ENCODE measurements at places on chromosomes 11 and 22. TPM values are rescaled to one million over a fixed set of nuclear protein-coding genes. Genes with fewer than 3 reads are reported as not detected.
A peak's percentile ranks its signal among the peaks of the same experiment; 100 is the strongest.

The APOBEC3G gene
- 115 TPM for total RNA-seq

The OR6M1 gene
- not detected for total RNA-seq

DNA sequence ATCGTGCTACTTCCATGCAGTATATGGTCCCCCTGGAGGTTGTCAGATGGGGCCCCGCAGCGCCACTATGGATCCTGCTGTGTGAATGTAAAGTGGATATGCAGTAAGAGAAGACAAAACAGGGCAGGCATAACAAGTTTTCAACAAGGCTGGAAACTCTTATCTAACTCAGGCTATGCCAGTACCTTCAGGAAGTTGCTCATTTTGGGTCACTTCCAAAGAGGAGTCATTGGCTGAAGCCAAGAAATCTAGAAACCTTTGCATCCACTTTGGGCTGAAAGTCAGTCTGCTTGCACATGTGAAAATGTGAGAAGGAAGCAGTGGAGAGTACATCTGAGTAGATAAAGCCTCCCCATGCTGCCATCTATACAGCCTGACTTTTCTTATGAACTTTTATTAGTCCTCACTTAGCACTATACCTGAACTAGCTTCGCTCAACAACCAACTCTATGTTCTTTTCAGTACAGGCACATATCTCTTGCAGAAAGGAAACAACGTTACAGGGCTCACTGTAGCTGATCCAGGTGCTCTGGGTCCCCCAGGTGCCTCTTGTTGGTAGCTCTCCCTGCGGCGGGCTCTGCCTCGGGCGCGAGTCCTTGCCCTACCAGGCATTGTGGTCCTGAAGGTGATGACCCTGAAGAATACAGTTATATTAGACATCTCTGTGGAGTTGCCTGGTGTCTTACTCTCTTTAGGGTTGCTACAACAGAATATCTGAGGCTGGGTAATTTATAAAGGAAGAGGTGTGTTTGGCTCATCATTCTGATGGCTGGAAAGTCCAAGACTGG is 12.4 kb downstream of the PIWIL3 start:
- no peak for DNase-seq

DNA sequence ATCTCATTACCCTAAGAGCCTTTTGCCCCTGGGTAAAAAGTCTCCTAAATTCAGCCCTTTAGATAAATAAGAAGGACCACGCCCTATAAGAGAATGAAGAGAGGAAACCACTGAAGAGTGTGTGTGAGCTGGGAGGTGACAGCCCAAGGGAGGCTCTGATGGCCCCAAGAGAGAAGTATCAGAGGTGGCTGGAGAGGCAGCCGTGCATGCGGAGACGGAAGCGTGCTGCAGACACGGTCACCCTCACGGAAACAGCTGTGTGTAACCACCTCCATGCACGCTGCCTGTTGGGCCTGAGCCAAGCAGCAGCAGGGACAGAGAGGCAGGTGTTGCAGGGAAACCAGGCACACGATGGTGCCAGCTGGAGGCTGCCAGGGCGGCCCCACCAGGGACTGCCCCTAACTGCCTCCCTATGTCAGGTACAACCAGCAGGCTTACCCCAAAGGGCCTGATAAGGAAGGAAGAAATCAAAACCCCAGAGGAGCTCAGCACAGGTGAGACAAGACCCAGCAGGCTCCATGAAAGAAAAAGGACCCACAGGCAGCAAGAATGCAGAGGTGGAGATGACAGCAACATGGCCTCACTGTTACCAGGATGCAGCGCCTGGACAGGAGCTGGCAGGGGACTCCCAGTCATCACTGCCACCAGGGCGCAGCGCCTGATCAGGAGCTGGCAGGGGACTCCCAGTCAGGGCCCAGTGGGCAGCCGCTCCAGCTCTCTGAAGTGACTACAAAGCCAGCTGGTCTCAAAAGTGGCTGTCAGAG is 7.8 kb downstream of the LARGE2 start:
- peak; percentile 37 for DNase-seq

DNA sequence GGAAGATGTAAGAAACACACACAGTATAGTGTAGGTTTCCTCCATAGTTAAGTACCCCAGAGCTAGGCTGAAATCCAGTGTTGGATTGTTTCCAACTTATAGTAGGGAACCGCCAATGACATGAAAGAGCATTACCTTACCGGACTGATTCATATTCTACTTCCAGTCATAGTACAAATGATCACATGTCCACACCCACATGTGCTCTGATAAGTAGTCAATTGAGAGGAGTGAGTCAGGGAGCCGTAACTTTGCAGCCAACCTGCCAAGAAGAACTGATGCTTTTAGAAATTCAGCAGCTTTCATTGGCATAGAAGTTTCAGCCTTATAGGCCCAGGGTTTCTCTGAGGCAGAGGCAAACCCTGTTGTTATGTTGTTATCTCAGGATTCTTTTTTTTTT is 240.6 kb downstream of the ETS1 start:
- peak; percentile 64 for DNase-seq

- no peak for DNase-seq
Measured at GRCh38 chr11:44326615-44327475, 16.9 kb upstream of the ALX4 start.

DNA sequence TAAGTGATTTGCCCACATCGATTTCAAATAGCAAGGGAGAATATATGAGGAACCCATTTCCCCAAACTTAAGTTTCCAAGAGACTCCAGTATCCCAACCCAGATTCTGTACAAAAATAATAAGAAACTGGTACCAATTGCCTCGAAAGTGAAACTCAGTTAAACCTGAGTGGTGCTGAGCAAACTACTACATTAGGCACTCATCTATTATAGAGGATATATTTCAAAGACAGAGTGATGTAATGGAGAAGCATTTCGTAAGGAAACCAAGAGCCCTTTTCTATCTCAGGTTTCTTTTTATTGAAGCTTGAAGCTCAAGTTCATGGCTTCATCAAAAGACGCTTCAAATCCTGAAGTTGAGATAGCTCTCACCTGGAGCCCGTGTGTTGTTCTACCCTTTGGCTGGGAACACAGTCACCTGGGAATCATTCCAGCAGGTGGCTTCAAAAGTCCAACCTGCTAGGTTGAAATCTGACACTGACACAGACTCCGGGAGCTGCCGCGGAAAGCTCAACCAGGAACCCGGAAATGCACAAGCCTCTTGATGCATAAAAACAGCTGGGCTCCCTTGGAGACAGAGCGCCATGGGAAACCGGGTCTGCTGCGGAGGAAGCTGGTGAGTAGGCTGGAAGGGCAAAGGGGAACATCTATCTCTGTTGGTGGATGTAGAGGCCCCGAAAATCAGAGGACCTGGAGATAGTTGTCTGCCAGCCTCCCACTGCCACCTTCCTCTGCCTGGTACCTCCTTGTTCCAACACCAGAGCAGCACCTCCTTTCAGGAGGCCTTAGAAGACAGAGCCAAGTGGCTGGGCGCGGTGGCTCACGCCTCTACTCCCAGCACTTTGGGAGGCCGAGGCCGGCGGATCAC is at the start of gene C11orf52:
Gene C11orf52, plus strand, starts transcription at position 524 of the 867 bp plus-strand sequence. Its CDS starts 60 bp downstream, at position 584.
- DNase-seq: no peak

DNA sequence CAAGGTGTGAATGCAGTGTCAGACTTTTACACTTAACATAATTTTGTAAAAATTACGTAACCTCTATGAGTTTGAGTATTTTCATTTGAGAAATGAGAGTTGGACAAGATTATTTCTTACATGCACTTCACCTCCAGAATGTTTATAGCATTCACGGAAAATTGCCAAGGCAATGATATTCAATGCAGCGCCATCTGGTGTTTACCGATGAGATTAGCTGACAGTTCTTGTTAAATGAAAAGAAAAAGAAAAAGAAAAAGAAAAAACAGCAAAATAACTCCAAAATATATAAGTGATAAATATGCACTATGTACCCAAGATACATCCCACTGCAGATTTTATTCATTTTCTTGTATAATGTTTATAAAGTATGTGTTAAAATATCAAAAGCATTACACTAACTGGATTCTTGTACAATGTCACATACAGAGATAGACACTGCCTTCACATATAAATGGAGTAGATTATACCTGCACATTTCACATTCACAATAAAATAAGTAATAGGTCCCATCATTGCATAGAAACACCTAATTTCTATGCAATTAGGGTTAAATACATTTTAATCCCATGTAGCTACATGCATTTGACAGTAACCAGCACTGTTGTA is 976.3 kb upstream of the FAT3 start:
- peak; percentile 1 for DNase-seq

GRCh38 chr22:29738118-29738815 is 18.5 kb downstream of the CABP7 start:
- DNase-seq: no peak

DNA sequence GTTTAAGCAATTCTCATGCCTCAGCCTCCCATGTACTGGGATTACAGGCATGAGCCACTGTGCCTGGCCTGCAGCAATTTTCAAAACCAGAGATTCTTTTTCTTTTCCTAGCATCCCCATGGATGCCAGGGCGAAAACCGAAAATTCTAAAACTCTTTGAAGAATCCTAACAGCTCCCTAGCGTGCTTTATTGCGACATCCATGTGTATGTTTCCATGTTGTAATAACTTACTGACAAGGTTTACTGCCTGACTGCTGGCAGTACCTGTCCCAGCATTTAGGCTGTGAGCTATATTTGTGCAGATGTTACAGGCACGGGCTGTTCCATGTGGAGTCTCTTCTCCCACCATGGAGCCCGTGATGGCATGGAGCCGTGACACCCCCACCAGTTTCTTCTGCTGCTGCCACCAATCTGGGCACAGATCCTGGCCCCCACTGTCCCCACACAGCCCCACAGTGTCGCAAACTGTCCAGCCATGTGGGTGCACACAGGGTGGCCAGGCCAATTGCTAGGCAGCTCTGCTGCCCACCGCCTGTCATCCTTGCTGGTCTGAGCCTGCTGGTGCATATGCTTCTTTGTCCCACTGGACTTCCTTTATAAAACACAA is 7.1 kb upstream of the TAB1 start:
- DNase-seq: no peak

DNA sequence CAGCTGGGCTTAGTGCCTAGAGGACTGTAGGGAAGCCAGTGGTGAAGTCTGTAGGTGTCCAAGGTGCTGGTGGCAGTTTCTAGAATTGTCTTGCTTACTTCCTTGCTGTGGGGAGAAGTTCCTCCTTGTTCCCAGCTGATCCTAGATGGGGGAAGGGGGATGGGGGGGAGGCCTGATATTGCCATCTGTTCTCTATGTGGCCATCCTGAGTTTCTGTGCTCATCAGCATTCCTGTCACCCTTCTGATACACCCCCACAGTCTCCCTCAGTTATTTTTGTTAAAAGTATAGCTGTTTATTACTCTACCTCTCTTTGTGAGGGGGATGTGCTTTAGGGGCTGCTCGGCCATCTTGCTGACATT is 36.5 kb downstream of the MADD start:
- DNase-seq: no peak

All from activated T-cell treated with anti-CD3 and anti-CD28 coated beads, Interleukin-2, amount 50 U/mL, for 72 hours (primary cell).